ENCODE measurements at places on chromosomes 6 and 20. TPM values are rescaled to one million over a fixed set of nuclear protein-coding genes. Genes with fewer than 3 reads are reported as not detected.

The RNF182 gene
- 11.9 TPM for polyA plus RNA-seq

The ZNF311 gene
- 0.63 TPM for polyA plus RNA-seq

GRCh38 chr20:37297066-37297736 lies 7.7 kb downstream of the MANBAL start:
- DNase-seq = peak; percentile 34

The FHL5 gene
- polyA plus RNA-seq = not detected

The LY86 gene
- polyA plus RNA-seq = not detected

- DNase-seq = no peak
Measured at GRCh38 chr6:142045380-142046278, 87.1 kb upstream of the GJE1 start.

GRCh38 chr6:109240370-109241084 lies 141.7 kb downstream of the CD164 start:
- no peak for DNase-seq

- no peak for DNase-seq
Measured at GRCh38 chr20:57860576-57860975, 150.8 kb upstream of the PMEPA1 start.

The OARD1 gene
- 7.0 TPM for polyA plus RNA-seq

The UST gene
- 18.6 TPM for polyA plus RNA-seq

The FKBP1A gene
- polyA plus RNA-seq = 579 TPM

DNA sequence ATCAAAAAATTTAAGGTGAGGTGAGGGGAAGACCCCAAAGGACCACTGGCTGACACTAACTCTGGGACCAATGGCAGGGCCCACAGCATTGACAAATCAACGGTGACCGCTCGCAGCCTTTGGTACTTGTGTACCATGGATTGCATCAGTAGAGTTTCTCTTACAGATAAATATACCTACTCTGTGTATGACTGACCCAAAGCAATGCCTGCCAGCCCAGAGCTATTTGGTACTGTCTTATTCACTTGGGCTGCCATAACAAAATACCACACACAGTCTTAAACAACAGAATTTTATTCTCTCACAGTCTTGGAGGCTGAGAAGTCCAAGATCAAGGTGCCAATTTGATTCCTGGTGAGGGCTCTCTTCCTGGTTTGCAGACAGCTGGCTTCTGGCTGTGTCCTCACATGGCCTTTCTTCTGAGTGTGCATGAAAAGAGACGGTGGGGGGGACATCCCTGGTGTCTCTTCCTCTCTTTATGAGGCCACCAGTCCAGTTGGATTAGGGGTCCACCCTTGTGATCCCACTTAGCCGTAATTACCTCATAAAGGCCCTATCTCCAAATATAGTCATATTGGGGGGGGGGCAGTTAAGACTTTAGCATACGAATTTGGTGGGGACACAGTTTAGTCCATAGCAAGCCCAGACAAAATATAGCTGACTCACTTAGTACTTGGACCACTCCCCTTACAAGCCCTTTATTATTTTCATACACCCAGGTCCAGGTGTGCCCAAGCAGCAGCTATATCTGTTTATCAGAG lies 336.3 kb downstream of the CD83 start:
- DNase-seq = no peak

The SIRPG gene
- polyA plus RNA-seq = not detected

DNA sequence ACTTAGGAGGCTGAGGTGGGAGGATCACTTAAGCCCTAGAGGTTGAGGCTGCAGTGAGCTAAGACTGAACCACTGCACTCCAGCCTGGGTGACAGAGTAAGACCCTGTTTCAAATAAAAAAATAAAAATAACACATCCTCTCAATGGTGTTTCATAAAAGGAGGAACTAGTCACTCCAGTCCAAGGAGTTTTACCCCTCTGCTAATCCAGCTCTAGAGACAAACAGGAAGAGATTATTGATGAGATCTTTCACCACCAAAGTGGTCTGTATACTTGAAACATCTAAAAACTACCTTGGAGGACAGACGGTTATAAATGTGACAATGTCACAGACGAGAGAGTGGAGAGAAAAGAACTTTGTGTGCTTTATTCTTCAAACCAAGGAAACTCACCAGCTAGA lies 58.2 kb downstream of the PIGU start:
- no peak for DNase-seq

Measured in AG04450 (cell line).